ENCODE measurements at places on chromosomes 1 and 21.

- no peak for DNase-seq
Observed at GRCh38 chr21:32093646-32094462, 185.0 kb downstream of the MIS18A start.

DNA sequence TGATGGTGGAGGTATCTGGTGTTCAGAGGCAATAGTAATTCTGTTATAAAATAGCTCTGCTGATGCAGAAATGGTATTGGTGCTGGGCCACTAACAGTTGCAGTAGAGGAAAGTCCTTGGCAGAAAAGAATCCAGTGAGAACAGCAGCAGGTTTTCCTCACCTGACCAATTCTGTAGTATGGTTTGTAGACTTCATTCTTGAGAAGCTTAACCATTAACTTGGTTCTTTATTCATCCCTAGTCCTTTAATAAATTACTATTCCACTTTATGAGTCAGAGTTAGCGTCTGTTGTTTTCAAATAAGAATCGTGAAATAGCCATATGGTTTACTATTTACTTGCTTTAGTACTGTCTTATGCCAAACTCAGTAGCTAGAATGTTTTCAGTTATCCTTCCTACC lies 128.5 kb upstream of the SERTAD4 start:
- DNase-seq = no peak

GRCh38 chr1:40425198-40425597 lies 25.1 kb upstream of the ZFP69B start:
- DNase-seq = no peak

GRCh38 chr1:32929366-32929765 lies 28.2 kb upstream of the TMEM54 start:
- no peak for DNase-seq

DNA sequence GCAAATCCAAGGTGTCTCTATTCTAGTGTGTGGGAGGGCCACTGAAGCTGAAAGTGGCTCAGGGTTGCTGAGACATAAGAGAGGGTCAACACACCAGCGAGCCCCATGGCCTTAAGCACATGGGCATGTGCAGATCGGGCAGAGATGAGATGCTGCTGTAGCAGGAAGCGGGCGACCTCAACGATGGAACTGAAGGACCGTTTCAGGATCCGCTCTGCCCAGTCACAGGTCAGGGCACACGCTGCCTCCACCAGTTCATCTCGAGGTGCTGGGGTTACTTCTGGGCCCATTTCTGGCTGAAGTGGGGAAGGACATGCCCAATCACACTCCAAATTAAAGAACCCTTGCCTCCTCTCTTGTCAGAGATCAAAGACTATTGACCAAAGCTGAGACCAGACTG lies 3.5 kb downstream of the RFX5 start:
- DNase-seq = no peak

DNA sequence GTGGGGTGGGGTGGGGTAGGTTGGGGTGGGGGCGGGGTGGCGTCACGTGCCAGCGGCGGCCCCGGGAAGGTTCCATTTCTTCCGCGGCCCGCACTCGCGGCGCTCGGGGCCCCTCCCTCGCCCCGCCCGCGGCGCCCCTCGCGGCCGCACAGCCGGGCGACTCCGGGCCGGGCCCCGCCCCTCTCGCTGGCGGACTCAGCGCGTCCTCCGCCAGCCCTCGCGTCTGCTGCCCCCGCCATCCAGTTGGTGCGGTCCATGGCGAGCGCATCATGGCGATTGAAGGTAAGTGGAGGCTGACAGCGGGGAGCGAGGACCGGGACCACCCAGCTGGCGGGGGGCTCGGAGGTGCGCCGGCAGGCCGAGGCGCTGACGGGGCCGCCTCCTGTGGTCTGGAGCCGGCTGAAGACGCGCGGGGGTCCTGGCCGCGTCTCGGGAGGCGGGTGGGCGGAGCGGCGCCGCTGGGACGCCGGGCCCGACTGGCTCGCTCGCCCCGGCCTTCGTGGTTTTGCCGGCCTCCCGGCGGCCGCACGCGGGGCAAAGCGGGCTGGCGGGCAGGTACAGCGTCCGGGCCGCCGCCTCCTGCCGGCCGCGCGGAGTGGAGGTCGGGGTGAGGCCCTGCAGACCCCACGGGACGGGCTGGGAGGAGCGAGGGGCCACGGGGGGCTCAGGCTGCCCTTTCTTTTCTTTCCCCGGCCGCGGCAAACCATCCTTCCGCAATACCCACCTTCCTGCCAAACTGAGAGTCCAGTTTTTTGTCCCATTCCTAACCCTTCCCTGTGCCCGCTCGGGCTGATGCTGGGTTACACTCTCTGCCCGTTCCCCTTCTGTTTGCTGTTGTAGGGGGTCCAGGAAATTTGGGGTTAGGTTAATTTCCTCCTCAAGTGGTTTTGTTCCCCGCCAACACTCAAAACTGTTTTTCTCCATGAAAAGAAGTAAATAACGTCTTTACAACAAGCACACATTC lies at the start of gene SYT14:
SYT14 (plus strand) TSS at position 222 of the 964 bp plus-strand sequence; CDS start at position 270, 48 bp downstream.
- DNase-seq = no peak

DNA sequence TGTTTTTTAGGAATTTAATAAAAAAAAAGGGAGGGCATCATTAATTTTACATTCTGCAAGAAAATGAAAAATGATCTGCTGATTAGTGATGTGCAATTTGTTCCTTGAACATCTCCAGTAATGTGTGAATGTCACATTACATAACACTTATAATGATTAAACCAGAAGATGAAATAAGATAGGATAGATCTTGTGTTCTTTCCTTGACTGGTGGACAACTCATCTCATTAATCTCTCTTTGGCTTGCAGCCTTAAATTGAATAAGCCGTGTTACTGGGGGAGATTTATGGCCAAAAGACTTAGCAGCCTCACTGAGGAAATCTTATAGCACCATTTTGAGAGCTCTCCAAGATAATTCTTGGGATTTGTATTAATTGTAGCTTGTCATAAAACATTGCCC lies 217.2 kb downstream of the ST6GALNAC3 start:
- DNase-seq = no peak

DNA sequence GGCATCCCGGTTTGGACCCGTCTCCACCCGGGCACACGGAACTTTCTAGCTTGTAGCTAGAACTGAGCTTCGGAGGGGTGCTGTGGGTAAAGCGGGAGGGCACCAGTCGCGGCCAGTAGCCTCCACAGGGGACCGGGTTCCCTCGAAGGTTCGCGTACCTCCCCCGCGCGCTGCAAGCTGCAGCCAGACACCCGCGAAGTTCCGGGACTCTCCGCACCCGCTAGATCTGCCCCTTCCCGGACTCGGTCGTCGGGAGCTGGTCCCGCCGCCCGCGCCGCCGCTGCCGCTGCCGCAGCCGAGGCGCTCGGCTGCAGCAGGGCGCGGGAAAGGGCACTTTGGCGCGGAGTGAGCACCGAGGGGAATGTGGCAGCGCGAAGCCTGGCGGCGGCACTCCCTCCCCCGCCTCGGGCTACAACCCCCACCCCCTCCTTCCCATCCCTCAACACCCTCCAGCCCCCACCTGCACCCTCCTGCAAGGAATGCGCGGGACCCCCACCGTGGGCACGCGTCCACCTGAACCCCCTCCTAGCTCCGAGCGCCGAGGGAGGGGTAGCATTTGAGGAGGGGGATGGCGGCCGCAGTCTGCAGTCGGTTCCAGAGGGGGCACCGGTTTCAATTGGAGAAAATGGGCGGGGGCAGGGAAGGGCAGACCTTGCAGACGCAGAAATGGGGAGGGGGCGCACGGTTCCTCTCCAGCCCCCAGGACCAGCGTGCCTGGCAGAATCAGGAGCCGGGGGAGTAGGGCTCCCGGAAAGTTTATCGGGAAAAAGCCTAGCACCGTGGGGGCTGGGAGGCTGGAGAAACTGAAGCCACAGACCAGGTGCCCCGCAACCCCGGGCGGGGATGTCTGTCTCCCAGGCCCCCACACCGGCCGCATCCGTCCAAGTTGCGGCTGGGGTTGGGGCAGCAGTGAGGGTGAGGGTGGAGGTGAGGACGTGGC lies 968 bp downstream of the CSMD2 start:
- DNase-seq = no peak

DNA sequence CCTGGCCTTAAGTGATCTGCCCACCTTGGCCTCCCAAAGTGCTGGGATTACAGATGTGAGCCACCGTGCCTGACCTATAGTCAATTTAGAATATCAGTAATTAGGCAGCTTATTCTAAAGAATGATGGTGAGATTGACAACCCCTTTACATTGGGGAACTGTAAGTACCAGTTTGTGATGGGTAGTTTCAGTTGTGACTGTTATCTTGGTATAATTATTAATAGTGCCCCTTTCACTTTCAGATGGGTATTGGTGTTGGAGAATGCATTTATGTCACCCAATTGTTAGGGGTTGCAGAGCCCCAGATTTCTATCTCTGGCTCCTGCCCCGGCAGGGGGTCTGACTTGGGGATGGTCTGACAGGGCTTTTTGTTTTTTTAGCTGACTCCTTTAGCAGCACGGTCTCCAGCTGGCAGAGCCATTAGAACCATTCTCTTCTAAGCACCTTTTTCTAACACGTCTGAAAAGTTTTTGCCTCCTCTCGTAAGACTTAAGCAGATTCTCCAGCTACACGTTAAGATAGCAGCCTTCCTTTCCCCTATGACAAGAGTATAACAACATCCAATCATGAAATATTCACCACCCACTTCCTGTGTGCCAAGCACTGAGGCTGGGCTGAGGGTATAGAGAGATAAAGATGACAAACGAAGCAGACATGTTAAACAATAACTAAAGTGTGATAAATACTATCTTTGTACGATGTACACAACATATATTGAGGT lies 157.8 kb downstream of the SDCCAG8 start:
- no peak for DNase-seq

- DNase-seq = peak; percentile 62
Observed at GRCh38 chr1:40774266-40774998, 9.2 kb upstream of the KCNQ4 start.

DNA sequence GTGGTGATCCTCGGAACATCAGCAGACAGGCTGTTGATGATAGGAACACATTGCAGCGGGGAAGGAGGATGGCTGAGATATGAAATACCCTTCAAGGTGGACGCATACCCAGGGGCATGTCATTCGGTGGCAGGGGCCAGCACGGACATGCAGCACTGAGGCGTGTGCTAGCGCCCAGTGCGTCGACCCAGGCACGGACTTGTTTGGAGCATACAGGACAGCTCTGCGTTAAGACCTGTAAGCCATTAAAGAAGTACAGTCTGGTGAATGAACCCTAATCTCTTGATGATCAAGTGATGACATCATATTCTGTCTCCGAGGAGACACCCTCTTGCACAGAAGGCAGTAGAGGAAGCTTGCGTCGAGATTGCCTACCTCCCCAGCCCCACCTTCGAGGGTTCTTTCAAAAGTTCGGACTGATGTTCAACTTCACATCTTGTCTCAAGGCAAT lies 63.6 kb upstream of the KIF26B start:
- no peak for DNase-seq

- DNase-seq = no peak
Observed at GRCh38 chr1:53549287-53549686, 90.1 kb downstream of the DMRTB1 start.

DNA sequence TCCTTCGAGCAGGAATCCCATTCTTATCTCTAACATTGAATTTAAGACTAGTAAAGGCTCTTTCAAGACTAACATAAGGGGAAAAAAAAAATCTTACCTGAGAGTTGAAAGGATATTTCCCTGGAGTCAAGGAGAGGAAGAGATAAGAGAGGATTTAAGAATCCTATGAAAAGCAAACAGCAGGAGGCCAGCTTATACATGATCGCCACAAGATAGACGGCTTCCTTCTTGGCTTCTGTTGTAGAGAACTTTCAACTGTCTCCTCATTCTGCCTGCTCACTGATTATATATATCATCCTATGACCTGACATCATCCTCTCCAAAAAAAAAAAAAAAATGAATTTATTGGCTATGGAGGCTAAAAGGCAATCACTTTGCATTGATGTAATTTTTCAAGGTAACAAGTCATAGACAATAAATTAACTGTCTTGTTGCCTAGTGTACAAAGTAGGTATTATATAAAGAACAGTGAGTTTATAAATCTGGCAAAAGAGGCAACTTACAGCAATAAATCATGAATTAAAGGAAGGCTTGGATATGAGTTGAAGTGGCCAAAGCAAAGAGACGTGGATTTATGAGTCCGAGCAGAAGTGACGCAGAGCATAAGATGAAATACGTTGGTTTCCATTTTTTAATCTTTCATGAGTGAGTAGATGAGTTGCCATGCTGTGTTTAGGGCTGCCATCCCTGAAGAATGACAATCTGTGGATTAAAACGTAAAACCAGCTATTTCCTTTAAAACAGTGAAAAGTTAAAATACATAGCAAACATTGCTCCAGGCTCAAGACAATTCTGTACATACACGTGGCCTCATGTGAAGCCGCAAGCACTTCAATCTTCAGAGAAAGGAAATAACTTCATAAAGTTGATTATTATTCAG lies at the start of gene UTS2:
UTS2 (minus strand) TSS at position 262 of the 880 bp plus-strand sequence; CDS start at position 200, 62 bp downstream.
- no peak for DNase-seq

GRCh38 chr1:222049176-222049575 lies 307.3 kb upstream of the DUSP10 start:
- DNase-seq = no peak

GRCh38 chr1:162072740-162073139 lies 3.2 kb downstream of the NOS1AP start:
- DNase-seq = no peak

GRCh38 chr1:157734321-157734720 lies 33.8 kb upstream of the FCRL3 start:
- no peak for DNase-seq

- no peak for DNase-seq
Observed at GRCh38 chr1:79808816-79809475, 802.4 kb upstream of the ADGRL4 start.

DNA sequence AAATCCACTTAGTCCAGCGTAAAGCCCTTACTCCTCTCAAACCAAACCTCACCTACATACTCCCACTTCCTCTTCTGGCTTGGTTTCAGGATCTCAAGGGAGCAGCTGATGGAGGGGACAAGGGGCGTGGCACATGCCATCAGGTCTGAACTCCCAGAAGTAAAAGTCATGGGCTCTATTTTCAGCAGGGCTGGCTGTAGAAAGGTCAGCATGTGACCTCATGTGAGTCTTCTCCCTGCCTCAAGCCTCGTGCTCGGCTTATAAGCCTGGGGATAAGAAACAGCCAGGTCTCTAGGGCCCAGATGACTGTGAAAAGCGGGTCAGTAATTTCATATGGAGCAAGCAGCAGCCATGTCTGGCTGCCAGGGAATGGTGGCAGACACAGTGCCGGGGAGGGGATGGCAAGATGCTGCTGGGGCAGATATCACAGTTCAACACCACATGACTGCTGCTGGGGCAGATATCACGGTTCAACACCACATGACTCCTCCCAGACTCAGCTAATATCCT lies 227.9 kb downstream of the KCNH1 start:
- no peak for DNase-seq

GRCh38 chr1:227733309-227733705 lies 1.8 kb downstream of the JMJD4 start:
- DNase-seq = no peak

- DNase-seq = no peak
Observed at GRCh38 chr1:75100481-75101092, 33.6 kb upstream of the LHX8 start.

- DNase-seq = no peak
Observed at GRCh38 chr1:221605569-221605968, 136.3 kb downstream of the DUSP10 start.

DNA sequence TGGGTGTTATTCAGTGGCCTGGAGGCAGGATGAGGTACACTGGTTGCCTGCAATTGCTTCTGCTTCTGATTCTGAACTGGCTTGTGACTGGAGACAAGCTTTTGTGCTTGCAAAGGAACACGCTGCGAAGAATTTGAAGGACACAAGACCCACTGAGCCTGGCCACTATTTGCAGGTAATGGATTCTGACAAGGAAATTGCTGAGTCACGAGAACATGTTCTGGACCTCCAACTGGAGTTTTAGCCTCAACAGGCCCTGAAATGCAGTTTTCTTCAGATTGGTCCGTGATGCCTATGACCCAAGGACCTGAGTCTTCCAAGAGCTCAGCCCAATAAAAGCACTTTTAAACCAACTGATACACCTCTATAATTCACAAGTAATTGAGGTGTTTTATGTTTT lies 4.6 kb downstream of the RAB3GAP2 start:
- no peak for DNase-seq

- DNase-seq = peak; percentile 81
Observed at GRCh38 chr1:153532769-153533599, 2.8 kb downstream of the S100A6 start.
